ENCODE measurements at places on chromosomes 4 and X.

DNA sequence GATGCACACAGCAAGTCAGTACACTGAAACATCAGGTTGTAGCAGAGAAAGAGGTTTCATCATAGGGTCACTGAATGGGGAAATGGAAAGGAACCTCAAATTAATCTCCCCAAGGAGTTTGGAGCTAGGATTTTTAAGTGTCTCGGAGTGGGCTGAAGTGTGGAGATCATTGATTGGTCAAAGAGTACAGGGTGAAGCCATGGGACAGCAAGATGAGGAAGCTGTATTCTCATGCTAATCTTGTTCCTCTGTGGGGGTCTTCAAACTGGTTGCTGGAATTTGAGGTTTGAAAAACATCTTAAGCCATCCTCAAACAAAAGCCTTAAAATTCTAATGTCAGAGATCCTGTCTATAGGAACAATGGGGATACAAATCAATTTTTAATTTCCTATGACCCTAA, 78.8 kb upstream of the TEX13A start:
- DNase-seq = no peak

DNA sequence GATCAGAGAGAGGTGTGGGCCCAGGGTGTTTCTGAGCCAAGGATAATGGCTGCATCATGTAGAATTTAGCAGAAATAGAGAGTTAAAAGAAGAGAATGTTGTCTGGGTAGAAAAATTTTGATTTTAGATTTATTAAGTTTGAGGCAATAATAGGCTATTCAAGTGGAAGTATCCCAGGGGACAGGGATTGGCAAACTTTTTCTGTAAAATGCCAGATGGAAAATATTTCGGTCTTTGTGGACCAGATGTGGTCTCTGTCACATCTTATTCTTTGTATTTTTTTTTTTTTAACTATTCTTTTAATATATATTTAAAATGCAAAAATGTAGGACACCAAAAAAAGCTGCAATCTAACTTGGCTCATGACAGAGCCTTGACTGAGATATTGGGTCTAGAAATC, 33.1 kb downstream of the IL15 start:
- no peak for DNase-seq

- peak; percentile 73 for DNase-seq
Observed at GRCh38 chrX:129772796-129773431, 6.8 kb upstream of the SASH3 start.

DNA sequence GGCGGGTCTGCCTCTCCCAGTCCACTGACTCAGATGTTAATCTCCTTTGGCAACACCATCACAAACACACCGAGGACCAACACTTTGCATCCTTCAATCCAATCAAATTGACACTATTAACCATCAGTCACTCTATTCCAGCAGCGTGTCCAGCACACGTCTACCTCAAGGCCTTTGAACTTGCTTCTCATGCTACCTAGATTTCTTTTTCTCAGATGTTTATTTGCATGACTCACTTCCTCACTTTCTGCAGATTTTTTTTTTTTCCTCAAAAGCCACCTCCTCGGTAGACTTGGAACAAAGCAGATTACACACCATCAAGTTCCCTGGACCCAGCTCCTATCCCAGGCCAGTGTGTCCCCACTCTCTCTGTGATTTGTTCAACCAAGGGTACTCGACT, 49.5 kb downstream of the SUPT20HL2 start:
- no peak for DNase-seq

DNA sequence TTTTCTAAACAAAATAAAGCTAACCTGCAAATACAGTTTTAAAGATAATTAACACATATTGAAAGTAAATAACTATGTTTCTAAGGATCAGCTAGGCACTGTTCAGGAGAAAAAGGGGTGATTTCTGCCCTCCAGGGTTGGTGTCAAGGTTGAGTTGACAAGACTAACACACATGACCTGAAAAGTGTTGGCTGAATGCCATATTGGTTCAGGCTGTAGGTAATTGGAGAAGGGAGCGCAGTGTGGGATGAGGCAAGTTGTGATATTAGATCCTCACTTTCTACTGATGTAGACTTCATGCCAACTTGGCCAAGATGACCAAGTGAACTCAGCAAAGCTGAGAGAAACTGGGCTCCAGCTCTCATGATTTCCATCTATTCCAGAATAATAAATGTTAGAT, 42.2 kb downstream of the PPM1K start:
- DNase-seq = no peak

GRCh38 chr4:78459327-78459726, 92.2 kb upstream of the ANXA3 start:
- DNase-seq = no peak

DNA sequence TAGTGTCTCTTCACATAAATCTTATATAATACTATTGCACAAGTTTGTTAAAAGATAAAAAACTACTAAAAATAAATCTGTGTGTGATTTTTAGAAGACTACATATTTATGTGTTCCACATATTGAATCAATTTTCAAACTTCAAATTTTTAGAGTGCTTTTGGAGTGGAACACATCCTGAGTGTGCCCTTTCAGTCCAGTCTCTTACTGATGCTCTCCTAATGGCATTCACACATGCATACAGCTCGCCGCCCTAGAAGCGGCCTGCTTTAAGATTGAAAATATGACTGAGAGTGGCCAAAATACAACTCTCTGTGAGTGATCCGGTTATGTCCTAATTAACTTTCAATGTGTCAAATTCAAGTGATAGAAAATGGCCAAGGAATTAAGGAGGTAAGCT, 628.8 kb downstream of the ANKRD50 start:
- no peak for DNase-seq

- no peak for DNase-seq
Observed at GRCh38 chr4:113293674-113294073, 244.2 kb downstream of the ANK2 start.

DNA sequence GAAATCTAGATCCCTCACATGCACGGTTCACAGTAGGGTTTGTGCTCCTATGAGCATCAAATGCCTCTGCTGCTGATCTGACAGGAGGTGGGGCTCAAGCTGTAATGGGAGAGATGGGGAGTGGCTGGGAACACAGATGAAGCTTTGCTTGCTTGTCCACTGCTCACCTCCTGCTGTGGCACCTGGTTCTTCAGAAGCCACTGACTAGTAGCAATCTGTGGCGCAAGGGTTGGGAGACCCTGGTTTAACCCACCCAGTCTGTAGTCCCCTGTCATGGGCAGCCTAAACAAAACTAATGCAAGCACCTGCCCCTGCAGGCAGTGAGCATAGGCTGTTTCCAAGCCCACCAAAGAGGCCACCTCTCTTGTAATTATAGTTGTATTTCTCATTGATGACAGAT, 116.6 kb downstream of the SHOX start:
- no peak for DNase-seq

DNA sequence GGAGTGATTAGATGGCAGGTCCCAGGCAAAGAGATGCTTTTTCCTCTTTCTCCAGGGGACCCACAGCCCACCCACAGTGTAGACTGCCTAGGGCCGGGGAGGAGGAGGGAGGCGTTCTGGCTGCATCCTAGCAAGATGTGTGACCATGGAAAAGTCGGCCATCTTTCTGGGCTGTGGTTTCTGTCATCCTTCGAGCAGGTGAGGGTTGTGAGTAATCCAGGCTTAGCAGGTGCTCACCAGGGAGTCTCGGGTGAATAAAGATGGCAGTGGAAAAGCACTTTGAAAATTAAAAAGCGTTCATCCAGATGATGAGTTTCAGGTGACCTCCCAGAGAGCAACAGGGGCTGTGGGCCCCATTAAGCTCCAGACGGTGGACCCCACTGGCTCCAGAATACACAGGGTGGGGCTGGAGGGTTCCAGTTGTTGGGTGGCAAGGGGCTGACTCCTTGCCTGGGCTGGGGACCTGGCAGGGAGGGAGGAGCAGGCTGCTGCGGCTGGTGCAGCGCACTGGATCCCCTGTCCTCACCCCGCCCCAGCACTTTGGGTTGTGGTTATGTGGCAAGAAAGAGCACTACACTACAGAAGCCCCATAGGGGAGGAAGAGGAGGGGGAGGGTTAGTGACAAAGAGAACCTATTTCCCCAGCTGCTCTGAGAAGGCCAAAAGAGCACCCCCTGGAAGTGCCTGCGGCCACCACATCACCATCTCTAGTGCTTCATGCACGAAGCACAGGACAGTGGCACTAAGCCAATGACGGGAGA, 23.7 kb downstream of the ELF4 start:
- DNase-seq = peak; percentile 81

- no peak for DNase-seq
Observed at GRCh38 chr4:36054694-36055422, 189.5 kb downstream of the ARAP2 start.

GRCh38 chr4:145290955-145291354, 110.6 kb upstream of the OTUD4 start:
- DNase-seq = no peak

- no peak for DNase-seq
Observed at GRCh38 chrX:24956828-24957227, 58.9 kb downstream of the ARX start.

DNA sequence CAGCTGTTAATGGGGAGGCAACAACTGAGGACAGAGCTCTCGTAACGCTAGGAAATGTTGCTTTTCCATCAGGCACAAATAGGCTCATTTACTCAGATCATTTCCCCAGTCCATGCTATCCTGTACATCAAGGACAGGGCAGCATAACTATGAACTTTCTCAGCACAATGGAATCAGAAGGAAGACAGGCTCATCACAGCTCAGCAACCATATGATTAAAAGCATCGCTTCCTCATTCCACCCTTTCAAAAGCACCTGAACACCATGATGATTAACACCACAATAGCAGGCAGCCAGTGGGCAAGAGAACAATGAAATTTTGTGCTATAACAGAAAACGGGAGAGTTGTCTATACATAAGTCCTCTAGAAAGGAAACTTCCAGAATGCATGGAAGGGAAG, 297.8 kb downstream of the ZNF674 start:
- DNase-seq = no peak

DNA sequence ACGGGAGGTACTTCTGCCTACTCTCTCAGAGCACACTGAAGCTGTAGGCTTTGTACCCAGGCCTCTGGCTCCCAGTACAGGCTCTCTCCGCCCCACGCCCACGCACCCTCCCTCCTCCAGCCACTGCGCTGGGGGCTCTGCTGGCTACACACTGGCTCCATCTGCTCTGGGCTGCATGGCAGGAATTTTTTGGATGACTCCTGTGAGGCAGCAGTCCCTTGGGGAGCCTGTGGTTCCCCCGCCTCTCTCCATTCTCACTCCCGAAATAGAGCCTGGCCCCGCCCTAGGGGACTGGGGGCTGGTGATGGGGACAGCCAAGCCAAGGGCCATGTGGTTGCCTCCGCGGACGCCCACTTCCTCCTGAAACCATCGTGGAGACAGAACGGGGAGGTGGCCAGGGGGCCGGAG, 58.1 kb upstream of the ADRA2C start:
- DNase-seq = no peak

GRCh38 chrX:110432906-110433215, 74.2 kb downstream of the RTL9 start:
- DNase-seq = no peak

- DNase-seq = no peak
Observed at GRCh38 chr4:98905839-98906238, 23.1 kb downstream of the EIF4E start.

DNA sequence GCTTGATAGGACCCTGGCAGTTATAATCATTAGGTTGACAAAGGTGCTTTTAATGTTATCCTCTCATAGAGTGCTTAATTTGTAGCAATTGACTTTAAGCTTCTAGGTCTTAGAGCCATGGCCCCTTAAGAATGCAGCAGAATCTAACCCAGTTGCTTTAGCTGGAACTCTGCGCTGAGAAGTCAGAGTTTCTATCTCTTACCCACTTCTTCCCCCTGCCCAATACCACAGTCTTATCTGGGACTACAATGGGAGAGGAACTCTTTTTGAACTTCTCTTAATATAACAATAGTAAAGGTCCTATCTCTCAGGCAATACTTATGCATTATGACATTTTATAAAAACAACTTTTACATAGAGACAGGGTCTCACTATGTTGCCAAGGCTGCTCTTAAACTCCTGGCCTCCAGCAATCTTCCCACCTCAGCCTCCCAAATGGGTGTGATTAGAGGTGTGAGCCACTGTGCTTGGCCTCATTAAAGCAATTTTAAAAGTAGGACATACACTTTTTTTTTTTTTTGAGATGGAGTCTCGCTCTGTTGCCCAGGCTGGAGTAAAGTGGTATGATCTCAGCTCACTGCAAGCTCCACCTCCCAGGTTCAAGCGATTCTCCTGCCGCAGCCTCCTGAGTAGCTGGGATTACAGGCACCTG, 1.8 kb downstream of the TLR10 start:
- no peak for DNase-seq

DNA sequence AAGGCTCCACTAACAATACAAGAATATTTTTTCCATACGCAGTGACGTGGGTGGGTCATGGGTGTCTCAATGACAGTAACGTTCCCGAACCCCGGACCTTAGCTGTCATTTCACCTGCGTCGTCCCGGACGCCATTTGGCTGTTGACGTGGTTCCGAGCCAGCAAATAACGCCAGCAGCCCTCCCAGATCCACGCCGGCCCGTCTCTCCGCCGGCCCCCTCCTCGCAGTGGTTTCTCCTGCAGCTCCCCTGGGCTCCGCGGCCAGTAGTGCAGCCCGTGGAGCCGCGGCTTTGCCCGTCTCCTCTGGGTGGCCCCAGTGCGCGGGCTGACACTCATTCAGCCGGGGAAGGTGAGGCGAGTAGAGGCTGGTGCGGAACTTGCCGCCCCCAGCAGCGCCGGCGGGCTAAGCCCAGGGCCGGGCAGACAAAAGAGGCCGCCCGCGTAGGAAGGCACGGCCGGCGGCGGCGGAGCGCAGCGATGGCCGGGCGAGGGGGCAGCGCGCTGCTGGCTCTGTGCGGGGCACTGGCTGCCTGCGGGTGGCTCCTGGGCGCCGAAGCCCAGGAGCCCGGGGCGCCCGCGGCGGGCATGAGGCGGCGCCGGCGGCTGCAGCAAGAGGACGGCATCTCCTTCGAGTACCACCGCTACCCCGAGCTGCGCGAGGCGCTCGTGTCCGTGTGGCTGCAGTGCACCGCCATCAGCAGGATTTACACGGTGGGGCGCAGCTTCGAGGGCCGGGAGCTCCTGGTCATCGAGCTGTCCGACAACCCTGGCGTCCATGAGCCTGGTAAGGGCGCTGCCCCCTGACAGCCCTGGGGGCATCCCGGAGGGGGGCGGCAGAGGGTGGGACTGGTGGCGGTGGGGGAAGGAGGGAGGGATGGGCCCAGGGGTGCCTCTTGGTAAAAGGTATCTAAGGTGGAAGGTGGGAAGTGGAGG, at the start of gene CPE:
Gene CPE, plus strand, starts transcription at position 264 of the 933 bp plus-strand sequence. Its CDS starts 214 bp downstream, at position 478.
- DNase-seq = peak; percentile 48

DNA sequence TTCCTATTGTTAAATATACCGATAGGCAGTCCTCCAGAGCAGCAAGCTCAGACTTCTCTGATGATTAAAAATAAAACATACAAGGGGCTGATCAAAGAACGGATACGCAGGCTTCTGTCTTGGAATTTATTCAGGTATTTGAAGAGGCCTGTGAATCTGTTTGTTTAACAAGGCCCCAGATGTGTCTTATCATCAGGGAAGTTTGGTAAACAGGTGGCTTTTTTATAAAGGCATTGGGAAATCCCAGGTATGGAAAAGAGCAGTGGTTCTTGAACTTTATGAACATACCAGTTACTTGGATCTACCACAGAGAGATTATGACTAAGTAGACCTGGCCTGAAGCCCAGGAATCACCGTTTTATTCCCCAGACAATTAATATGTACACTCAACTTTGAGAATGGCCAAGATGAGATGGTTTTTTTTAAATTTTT, 47.9 kb downstream of the SOWAHB start:
- DNase-seq = no peak

GRCh38 chrX:20285511-20285910, 18.8 kb upstream of the RPS6KA3 start:
- no peak for DNase-seq
